Activated T-helper 1 cell treated with anti-CD3 and anti-CD28 coated beads, Interleukin-12 subunit alpha, Interleukin-12 subunit beta, Interleukin-2, Interleukin-4 antibody, amounts not matched to agents 30 ng/mL and 10 ng/mL and 1 ng/mL, durations not matched to agents 14 hours and 24 hours and 36 hours (primary cell): ENCODE measurements at places on chromosomes 1 and 21.

DNA sequence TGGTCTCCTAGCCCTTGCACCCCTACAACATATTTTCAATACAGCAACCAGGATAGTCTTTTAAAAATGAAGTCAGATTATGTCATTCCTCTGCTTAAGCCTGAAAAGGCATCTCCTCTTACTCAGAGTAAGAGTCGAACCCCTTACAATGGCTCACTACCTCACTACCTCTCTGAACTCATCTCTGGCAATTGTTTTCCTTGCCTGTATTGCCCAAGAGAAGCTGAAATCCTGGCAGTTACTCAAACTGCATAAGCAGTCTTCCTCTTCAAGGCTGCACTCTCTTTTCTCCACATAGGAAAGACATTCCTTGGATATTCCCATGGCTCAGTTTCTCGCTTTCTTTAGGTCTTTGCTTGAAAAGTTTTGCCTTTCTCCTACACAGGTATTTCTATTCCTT, 22.7 kb downstream of the CLDN8 start:
- no peaks in the 10 kb centered on the region for H3K27me3 ChIP-seq
- no peaks in the 10 kb centered on the region for H3K4me1 ChIP-seq
- H3K36me3 ChIP-seq, result no peaks in the 10 kb centered on the region

GRCh38 chr1:85587841-85588240, 7.3 kb downstream of the CCN1 start:
- peaks cover 18% of the 10 kb centered on the region for H3K27me3 ChIP-seq
- no peak overlapping the region for H3K4me3 ChIP-seq
- no peak for DNase-seq
- no peak overlapping the region for H3K27ac ChIP-seq

DNA sequence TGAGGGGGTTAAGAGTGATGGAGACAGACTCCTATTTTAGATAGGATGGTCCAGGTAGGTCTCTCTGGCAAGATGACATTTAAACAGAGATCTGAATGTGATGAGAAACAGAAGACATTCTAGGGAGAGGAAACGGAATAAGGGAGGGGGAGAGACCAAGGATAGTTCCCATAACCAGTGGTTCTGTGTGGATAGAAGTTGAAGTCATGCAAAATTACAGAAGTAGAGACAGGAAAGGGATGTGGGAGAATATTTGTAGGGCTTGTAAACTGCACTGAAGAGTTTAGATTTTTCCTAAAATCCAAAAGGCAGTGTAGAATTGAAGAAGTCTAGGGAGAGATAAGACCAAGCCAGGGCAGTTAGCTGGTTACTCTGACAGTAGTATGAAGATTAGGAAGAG, 200.6 kb downstream of the GRIK1 start:
- H3K36me3 ChIP-seq, result no peaks in the 10 kb centered on the region
- no peak overlapping the region for H3K4me3 ChIP-seq
- no peaks in the 10 kb centered on the region for H3K4me1 ChIP-seq
- no peak for DNase-seq

GRCh38 chr1:192633533-192634253, 2.3 kb upstream of the RGS13 start:
- no peaks in the 10 kb centered on the region for H3K36me3 ChIP-seq
- no peak overlapping the region for H3K27ac ChIP-seq
- H3K4me3 ChIP-seq, result no peak overlapping the region
- H3K27me3 ChIP-seq, result peaks cover 11% of the 10 kb centered on the region
- no peaks in the 10 kb centered on the region for H3K4me1 ChIP-seq

DNA sequence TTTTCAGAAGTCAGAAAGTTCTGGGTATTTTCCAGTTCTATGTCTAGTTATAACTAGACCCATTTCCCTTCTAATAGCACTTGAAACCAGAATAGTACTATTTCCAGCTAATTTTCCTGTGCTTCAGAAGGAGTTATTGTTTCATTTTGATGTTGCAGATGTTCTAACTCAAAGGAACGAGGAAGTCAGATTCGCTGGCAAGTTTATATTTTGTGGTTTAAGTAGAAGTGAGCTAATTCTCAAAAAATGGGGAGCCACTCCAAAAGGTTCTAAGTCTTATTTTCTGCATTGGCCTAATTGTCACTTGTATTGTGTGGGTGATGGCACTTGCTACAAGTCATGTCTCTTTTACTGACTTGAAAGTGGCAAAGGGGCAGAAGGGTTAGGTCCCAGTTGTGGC, 18.1 kb downstream of the CCDC185 start:
- H3K27me3 ChIP-seq, result peaks cover 8% of the 10 kb centered on the region

DNA sequence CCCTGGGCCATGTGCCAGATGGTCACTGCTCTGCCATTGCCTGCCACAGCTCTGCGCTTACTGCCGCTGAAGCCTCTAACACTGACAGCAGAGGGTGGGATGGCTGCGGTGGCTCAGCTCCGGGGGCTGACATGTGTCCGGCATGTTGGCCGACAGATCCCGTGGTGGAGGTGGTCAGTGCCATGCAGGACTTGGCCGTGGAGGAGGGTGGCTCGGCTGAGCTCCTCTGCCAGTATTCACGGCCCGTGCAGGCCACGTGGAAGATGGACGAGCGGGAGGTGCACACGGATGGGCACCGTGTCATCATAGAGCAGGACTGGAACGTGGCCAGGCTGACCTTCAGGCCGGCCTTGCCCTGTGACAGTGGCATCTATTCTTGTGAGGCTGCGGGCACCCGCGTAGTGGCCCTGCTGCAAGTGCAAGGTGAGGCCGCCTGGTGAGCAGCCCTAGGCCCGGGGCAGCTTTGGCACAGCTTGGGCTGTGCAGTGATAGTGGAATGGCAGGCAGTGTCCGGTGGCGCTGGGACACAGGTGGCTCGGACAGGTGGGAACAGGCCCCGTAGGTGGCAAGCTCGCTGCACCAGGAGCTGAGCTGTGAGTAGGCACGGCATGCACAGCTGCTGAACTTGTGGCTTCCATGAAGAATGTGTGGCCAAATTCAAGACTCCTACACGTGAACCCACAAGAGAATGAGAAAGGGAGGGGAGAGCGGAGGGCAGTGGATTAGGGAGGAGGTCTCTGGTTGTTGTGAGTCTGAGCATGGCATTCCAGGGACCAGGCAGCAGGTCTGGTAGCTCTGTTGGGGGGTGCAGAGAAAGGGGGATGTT, 91.8 kb downstream of the TRIM11 start:
- H3K27me3 ChIP-seq, result no peaks in the 10 kb centered on the region
- H3K4me1 ChIP-seq, result no peaks in the 10 kb centered on the region
- no peaks in the 10 kb centered on the region for H3K36me3 ChIP-seq
- DNase-seq, result no peak
- no peak overlapping the region for H3K4me3 ChIP-seq

DNA sequence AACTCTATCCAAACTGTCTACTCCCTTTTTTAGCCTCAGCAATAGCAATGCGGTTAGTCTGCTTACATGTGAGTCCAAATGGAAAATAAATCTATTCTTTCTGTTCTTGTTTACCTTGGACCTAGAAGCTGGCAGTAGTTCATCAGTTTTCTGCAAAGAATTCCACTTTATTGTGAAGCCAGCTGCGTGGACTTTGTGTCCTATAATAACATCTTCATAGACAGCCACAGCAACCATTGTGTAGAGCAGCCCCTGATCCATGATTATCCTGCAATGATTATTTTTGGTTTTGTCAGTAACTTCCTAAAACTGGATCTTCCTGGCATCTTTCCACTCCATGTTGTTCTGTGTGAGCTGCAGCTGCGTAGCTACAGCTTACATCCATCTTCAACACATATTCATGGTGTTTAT, 408.7 kb downstream of the NUF2 start:
- H3K36me3 ChIP-seq, result no peaks in the 10 kb centered on the region
- no peak overlapping the region for H3K4me3 ChIP-seq
- H3K27ac ChIP-seq, result no peak overlapping the region
- no peaks in the 10 kb centered on the region for H3K27me3 ChIP-seq
- H3K4me1 ChIP-seq, result no peaks in the 10 kb centered on the region
- DNase-seq, result no peak

DNA sequence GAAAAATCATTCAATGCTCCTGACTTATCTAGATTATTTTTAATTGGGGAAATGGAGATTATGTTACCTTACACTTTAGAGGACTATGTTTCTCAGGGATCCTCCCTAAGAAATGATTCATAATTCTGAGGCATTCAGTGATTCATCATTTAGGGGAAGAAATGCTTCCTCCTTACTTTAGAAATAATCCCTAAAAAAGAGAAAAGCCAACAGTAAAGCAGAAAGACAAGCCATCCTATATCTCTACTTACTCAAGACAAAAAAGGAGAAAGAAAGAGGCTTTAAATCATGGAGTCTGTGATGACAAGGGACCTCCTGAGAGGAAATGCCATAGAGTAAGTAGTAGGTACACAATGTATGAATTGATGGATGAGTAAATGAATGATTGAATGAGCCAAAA, 137.0 kb downstream of the BRINP2 start:
- no peak overlapping the region for H3K4me3 ChIP-seq
- H3K27ac ChIP-seq, result no peak overlapping the region
- H3K4me1 ChIP-seq, result no peaks in the 10 kb centered on the region
- DNase-seq, result no peak
- no peaks in the 10 kb centered on the region for H3K27me3 ChIP-seq

GRCh38 chr1:154199563-154199879, 6.6 kb downstream of the CFAP141 start:
- H3K4me3 ChIP-seq, result no peak overlapping the region
- DNase-seq, result no peak
- H3K4me1 ChIP-seq, result no peaks in the 10 kb centered on the region
- H3K27ac ChIP-seq, result no peak overlapping the region
- H3K27me3 ChIP-seq, result peaks cover 3% of the 10 kb centered on the region

DNA sequence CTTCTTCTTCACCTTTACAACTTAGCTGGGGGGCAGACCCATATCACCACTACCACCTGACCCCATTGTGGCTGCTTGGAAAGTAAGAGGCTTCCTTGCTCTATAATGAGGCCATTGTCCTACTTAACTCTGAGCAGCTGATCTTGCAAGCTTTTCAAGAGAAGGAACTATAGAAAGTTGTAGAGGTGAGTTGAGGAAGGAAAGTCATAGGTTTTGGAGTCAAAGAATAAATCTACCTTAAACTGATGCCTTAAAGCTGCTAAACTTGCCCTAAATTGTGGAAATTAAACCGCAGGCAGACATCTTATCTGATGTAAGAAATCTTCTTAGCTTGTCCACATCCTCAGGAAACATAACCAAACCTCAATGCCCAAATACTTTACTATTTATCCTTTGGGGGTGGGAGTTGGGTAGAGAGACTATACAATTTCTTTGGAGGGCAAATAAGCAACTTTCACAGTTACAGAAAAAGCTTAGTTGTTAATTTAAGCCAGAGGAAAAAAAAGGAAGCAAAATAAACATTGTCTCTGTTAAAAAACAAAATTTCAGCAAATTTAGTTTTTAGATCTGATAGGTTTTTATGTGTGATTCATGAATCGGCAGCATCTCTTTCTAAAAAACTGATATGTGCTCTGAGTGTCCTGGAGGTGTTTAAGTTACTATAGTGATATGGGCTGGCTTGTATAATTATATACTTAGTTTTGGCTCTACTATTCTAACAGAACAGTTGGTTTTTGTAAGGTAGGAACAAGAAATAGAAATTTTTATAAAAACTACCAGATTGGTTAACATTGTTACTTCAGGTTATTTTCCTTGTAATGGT, 4.7 kb downstream of the IL23R start:
- peak overlapping the region; percentile 85 for H3K4me3 ChIP-seq
- no peaks in the 10 kb centered on the region for H3K27me3 ChIP-seq
- H3K36me3 ChIP-seq, result peaks cover 27% of the 10 kb centered on the region

GRCh38 chr1:202701200-202701599, 9.1 kb downstream of the SYT2 start:
- no peak overlapping the region for H3K4me3 ChIP-seq
- no peaks in the 10 kb centered on the region for H3K36me3 ChIP-seq
- DNase-seq, result no peak
- H3K27ac ChIP-seq, result no peak overlapping the region
- H3K4me1 ChIP-seq, result peaks cover 10% of the 10 kb centered on the region

- DNase-seq, result no peak
- H3K4me1 ChIP-seq, result peaks cover 38% of the 10 kb centered on the region
- peaks cover 32% of the 10 kb centered on the region for H3K36me3 ChIP-seq
- peak overlapping the region; percentile 99 for H3K4me3 ChIP-seq
- H3K27me3 ChIP-seq, result no peaks in the 10 kb centered on the region
Measured at GRCh38 chr1:145824499-145824842, 471 bp downstream of the POLR3C start.

DNA sequence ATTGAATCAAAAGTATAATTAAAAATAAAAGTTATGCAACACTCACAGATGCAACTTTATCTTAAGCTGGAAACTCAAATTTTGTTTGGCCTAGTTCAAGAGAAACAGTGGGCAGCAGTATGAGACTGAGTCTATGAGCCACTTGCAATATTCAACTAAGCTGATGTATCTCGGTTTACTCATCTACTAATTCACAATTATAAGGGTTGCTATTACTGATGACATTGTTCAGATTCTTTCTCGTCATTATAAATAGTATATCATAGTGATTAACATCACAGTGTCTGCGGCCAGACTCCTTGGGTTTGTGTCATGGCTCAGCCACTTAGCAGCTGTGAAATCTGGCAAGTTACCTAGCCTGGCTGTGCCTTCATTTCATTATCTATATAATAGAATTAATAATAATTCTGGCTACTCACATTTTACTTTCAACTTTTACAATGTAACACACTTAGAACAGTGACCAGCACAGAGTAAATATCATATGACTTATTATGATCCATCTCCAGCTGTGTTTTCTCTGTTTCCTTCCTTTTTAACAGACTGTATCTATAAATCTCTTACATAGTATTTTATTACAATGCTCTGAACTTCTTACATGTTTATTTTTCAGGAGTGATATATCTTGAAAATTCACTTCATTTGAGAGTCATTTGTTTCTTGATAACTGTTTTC, 194.3 kb upstream of the RGS18 start:
- no peak overlapping the region for H3K4me3 ChIP-seq
- DNase-seq, result no peak
- no peaks in the 10 kb centered on the region for H3K27me3 ChIP-seq

DNA sequence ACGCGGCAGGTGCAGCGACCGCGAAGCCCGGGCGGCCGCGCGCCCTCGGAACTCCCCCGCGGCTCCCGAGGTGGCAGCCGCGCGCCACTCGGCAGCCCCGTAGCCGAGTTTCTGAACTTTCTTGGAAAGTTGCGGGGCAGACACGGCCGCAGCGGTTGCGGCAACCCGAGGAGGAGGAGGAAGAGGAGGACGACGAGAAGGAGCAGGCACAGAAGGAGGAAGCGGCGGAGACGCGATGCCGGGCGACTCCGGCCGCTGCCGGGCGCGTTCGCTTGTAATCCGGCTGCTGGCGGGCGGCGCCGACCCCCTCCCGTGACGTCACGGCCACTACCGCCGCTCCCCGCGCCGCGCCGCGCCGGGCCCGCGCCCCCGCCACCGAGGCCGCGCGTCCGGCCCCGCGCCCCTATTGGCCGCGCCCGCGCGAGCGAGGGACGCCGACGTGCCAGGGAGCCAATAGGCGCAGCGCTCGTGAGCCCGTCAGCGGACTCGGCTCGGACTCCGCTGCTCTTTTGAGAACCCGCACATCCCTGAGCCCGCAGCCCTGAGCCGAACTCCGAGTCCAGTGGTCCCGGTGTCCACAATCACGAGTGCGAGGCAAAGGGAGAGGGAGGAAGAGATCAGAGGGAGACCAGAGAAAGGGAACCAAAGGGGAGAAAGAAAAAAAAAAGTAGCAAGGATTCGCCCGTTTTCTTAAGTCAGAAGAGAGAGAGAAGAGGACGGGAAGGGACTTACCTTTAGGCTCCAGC, 736 bp upstream of the BARHL2 start:
- peaks cover 84% of the 10 kb centered on the region for H3K27me3 ChIP-seq
- H3K36me3 ChIP-seq, result no peaks in the 10 kb centered on the region
- H3K27ac ChIP-seq, result peak overlapping the region; percentile 81
- H3K4me3 ChIP-seq, result peak overlapping the region; percentile 19
- no peak for DNase-seq

GRCh38 chr21:9759972-9760371, 761.4 kb upstream of the TPTE start:
- H3K4me3 ChIP-seq, result no peak overlapping the region
- H3K27ac ChIP-seq, result no peak overlapping the region
- no peak for DNase-seq
- H3K36me3 ChIP-seq, result no peaks in the 10 kb centered on the region
- no peaks in the 10 kb centered on the region for H3K27me3 ChIP-seq
